ENCODE measurements at places on chromosomes 12 and 14.

- no peak for DNase-seq
Measured at GRCh38 chr12:7146906-7147305, 16.7 kb downstream of the CLSTN3 start.

- DNase-seq: no peak
Measured at GRCh38 chr12:1918884-1919236, 408 bp upstream of the CACNA2D4 start.

DNA sequence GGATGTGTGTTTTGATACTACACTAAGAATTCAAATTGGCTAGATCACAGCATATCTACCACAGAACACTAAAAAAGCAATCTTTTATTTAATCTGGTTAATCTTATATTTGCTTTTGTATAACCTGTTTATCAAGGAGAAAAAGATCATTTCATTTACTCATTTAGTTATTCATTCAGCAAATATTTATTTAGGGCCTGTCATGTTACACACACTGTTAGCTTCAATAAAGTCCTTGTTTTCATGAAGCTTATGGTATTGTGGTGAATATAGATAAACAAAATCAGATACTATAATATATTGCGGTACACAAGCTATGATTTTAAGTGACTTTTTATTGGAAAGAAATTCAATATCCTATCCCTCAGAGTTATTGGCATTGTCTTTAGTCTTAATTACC is 350.8 kb downstream of the LRFN5 start:
- no peak for DNase-seq

GRCh38 chr14:102733326-102733725 is 43.9 kb upstream of the TRAF3 start:
- no peak for DNase-seq

DNA sequence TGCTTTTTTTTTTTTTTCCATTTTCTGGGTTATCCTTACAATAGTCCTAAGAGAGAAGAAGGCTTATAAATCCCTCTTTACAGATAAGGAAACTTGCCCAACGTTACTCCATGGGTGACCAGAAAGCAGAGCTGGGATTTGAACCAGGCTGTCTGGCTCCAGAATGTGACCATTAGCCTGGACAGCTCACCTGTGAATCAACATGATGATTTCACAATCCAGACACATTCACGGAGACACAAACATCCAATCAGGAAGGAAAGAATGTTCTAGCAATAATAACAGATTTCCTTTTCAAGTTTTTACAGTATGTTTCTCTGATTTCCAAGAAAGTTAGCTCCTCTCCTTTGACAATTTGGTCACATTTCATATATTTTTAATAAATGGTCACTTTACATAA is 118.3 kb downstream of the GALC start:
- DNase-seq: no peak

DNA sequence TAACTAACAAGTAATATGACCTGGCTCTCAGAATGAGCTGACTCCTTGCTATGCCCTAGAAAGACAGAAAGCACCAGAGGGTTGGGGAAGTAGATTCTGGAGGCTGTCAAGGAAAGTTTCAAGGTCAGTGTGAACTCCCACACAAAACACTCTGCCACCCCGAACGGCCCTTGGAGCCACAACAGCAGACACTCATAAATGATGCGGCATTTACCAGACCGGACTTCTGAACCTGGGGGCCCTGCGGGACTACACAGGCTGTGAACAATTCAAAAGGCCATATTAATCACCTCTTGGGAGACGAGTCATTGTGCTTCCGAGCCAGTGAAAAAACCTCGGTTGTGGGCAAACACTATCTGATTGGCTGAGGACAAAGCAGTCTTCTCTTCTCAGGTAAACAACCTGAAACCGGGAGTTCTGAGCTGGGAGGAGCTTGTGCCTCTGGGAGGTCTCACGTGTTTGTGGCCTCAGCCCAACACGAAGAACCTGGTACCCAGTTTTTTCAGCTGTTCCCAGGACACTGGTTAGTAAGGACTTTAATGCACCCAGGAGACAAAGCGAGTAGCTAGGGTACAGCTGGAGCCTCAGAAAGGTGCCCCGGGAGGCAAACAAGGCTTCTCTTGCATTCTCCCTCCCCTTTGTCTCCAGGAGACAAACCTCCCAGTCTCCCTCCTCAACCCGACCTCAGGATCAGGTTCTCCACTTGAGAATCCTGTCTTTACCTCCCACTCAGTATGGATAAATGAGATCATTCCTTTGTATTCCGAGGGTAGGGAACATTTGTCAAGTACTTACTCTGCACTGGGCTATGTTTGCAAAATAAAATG is 35.3 kb downstream of the VWF start:
- no peak for DNase-seq

DNA sequence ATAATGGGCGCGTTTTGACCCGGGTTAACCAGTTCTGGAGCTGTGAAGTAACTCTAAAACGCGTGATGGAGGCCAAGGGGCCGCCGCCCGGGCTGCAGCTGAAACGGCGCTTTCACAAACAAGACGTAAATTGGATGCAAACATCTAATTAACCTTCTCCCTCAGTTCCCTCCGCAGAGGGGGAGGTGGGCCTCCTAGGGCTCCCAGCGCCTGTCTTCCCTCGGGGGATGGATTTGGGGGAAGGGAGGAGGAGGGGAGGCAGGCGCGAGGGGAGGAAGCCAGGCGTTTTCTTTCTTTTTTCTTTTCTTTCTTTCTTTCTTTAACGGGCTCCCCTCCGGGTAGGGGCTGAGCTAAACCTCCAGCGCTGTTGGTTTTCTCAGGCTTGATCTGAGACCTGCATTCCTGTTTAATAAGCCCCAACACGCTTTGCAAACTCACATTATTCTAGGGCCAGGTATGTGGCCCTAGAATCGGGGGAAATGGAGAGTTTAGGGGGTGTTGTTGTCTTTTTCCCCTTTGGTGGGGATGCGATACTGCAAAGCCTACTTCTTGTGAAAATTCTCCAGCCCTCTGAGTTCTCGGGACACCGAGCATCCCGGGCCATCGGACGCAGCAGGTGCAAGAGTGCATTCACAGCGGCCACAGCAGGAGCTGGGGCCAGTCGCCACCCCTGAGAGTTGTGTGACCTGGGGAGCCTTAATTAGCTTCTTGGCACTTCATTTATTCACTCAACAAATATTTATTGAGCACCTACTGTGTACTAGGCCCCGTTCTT is 43.6 kb upstream of the LHX5 start:
- no peak for DNase-seq

DNA sequence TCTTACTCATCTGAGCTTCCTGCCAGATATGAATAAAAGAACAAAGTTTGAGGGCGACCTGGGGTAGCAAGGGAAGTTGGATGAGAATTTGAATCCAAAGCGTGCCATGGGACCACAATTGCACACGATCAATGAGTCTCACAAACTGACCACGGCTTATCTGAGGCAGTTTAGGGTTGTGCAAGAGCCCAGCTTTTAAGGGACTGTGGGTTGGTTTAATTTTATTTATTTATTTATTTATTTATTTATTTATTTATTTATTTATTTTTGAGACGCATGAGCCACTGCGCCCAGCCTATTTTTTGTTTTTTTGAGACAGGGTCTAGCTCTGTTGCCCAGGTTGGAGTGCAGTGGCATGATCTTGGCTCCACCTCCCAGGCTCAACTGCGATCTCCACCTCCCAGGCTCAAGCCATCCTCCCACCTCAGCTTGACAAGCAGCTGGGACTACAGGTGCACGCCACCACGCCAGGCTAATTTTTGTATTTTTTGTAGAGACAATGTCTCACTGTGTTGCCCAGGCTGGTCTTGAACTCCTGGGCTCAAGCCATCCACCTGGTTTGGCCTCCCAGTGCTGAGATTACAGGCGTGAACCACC is 1.1 kb downstream of the AMDHD1 start:
- DNase-seq: no peak

GRCh38 chr14:92252323-92252722 is 70.6 kb upstream of the SLC24A4 start:
- no peak for DNase-seq

GRCh38 chr12:12436831-12437345 is 80.0 kb downstream of the BORCS5 start:
- no peak for DNase-seq

DNA sequence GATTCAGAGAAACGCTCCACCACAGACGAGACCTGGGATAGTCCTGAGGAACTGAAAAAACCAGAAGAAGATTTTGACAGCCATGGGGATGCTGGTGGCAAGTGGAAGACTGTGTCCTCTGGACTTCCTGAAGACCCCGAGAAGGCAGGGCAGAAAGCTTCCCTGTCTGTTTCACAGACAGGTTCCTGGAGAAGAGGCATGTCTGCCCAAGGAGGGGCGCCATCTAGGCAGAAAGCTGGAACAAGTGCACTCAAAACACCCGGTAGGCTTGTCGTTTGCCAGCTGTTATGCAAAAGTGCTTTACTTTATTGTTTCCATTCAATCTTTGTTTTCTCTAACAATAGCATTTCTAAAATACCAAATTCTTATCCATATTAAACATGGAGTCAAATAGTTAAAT is 287.3 kb downstream of the NAV3 start:
- DNase-seq: no peak

DNA sequence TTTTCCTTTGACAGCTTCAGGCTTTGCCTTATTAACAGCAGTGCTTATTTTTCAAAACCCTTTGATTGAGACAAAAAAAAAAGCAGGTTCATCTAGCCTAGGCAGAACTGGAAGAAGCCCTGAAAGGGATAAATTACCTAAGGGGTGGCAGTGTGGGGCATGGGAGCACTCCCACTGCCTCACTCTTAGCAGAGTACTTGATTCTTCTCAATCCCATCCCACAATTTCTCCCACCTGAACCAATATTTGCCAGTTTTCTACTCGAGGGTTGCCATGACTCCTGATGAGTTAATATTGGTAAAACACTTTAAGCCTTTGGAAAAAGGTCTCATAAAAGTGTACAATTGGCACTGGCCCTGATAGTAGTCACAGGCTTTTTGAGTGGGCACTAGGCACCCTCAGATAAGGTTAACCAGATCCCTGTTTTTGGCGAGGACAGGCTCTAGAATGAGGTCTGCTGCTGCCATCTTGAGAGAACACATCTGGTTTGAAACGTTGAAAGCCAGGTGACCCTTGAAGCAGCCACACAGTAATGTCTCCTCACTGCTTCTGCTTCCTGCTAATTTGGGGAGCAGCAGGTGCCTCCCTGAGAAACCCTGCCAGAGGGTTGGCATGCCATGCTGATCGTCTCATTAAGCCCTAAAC is 320.0 kb downstream of the RAD51B start:
- no peak for DNase-seq

- no peak for DNase-seq
Measured at GRCh38 chr12:32016680-32017482, 57.7 kb downstream of the RESF1 start.

DNA sequence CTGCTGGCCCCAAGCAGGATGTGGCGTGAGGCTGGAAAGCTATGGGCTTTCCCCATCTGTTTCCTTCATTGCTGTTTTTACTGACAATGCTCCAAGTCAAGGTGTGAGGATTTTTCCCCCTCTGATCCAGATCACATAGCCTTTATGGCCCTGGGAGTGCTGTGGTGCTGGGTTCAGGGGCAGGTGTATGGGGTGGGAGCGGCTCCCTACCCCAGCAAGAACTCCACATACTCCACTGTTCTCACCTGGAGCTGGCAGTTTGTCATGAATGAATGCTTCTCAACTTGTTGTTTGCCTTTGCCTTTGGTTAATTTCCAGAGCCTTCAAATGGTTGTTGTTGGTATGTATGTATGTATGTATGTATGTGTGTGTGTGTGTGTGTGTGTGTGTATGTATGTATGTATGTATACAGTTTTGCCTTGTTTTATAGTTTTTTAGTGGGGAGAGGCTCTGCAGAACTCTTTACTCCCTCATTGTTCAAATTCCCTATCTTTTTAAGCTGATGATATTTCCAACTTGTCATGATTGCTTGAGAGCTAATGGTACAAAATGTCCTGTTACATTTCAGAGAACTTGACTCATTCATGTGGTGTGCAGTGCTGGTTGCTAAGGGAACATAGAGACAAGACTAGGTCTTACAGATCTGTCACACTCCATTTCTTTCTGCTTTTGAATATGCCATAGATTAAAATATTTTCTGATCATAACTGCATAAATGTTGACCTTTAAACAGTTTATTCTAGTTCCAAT is 36.6 kb upstream of the ASPG start:
- DNase-seq: no peak

- no peak for DNase-seq
Measured at GRCh38 chr12:25045869-25046268, 97.0 kb upstream of the BCAT1 start.

- DNase-seq: no peak
Measured at GRCh38 chr14:76867516-76868453, 41.6 kb downstream of the LRRC74A start.

GRCh38 chr12:91144053-91144452 is 32.8 kb upstream of the LUM start:
- DNase-seq: no peak

GRCh38 chr12:92729773-92730305 is 27.1 kb downstream of the PLEKHG7 start:
- no peak for DNase-seq

GRCh38 chr12:77442633-77443032 is 377.3 kb upstream of the E2F7 start:
- no peak for DNase-seq

DNA sequence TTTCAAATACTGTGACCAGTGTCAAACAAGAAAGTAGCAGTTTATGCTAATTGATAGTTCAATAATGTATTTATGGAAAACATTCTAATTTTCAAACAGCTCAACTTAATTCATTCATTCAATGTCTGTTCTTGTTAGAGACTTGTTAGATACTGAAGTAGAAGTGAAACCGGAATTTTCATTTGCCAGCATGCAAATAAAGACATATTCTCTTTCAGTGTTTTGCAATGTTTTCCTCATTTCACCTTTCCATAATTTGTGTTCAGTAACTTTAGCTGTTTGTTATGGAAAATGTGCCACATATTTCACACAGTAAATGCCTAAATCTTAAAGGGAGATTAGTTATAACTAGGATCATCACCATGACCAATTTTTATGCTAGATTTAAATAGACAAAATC is 21.2 kb downstream of the TAS2R50 start:
- no peak for DNase-seq

DNA sequence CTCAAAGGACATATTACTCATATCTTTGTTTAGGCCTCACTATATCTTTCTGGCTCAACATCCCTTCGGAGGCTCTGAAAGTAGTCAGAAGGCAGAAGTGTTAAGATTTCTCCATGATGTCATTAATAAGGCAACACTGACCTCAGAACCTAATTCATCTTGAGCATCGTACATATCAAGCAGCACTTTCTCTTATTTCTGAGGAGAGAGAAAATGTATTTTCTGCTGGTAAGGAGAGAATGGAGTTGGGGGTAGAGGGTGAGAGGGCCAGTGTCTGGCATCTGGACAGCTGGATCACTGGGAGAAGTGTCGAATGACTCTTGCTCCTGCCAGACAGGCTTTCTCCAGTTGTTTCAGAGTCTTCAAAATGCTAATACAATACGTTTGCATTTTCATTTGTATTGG is 213.2 kb upstream of the PRICKLE1 start:
- DNase-seq: no peak

GRCh38 chr12:46547421-46548354 is 175.1 kb upstream of the SLC38A2 start:
- no peak for DNase-seq

DNA sequence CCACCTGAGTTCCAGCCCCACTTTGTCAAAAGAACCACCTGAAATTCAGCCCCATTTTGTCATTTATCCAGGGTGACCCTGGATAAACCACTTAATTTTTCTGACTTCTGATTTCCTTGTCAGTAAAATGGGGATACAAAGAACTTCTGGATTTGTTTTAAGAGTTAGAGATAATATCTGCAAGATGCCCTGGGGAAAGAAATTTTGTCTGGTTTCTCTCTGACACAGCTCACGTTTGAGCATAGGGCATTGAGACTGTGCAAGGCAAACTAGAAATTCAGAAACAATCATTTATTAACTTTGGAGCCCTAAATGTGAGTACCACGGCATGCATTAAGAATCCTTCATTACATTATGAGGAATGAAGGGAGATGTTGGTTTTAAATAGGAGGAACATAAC is 37.2 kb downstream of the TMTC2 start:
- DNase-seq: no peak

Data from glutamatergic neuron (in vitro differentiated cells).